Tongue (tissue), 3 donors: ENCODE measurements at places on chromosomes 2 and 18. TPM values are rescaled to one million over a fixed set of nuclear protein-coding genes. Genes with fewer than 3 reads are reported as not detected.

The IMPACT gene
- total RNA-seq, result 40.8 TPM

The ACMSD gene
- not detected for total RNA-seq

The ACOXL gene
- total RNA-seq, result not detected

The CHAC2 gene
- 1.1 TPM for total RNA-seq

The HOXD11 gene
- not detected for total RNA-seq

The CHRNA1 gene
- 47.4 TPM for total RNA-seq

The UBXN2A gene
- total RNA-seq, result 30.6 TPM

The ZEB2 gene
- total RNA-seq, result 161 TPM

The ASB1 gene
- total RNA-seq, result 43.6 TPM

The C1QL2 gene
- not detected for total RNA-seq

The CSRNP3 gene
- 20.6 TPM for total RNA-seq

The UBE2E3 gene
- 128 TPM for total RNA-seq

The IHH gene
- total RNA-seq, result not detected

The DLX1 gene
- 2.4 TPM for total RNA-seq

The NAT8 gene
- total RNA-seq, result not detected

The NCL gene
- 262 TPM for total RNA-seq

The C2orf92 gene
- 8.5 TPM for total RNA-seq

The OLA1 gene
- total RNA-seq, result 103 TPM

The ZNF892 gene
- total RNA-seq, result 11.7 TPM

The SNX17 gene
- 80.9 TPM for total RNA-seq

The BOLL gene
- total RNA-seq, result 2.8 TPM
